ENCODE measurements at places on chromosomes 11 and 22. TPM values are rescaled to one million over a fixed set of nuclear protein-coding genes. Genes with fewer than 3 reads are reported as not detected.

The ZP1 gene
- total RNA-seq, result 0.60 TPM

The KRTAP5-1 gene
- total RNA-seq, result not detected

The TIGD3 gene
- 0.30 TPM for total RNA-seq

The KCNK4 gene
- total RNA-seq, result not detected

The MS4A10 gene
- not detected for total RNA-seq

The PATE4 gene
- not detected for total RNA-seq

The FREY1 gene
- 1.1 TPM for total RNA-seq

The LRRC75B gene
- 7.1 TPM for total RNA-seq

The TREH gene
- total RNA-seq, result not detected

The POTEH gene
- not detected for total RNA-seq

Measured in smooth muscle cell of the umbilical artery (primary cell).